ENCODE measurements at places on chromosomes 4 and X.

DNA sequence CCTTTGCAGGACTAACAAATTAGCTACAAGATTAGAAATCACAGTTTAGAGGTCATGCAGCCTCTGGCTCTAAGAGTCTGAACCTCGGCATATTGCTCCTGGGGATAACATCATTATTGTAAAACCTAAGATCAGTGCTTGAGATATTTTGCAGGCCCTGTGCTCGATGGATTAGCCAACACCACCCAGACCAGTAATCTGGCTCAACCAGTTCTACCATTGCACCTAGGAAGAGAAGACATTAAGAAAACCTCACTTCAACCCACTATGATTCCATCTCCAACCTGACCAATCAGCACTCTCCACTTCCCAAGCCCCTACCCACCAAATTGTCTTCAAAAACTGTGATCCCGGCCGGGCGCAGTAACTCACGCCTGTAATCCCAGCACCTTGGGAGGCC is 43.6 kb downstream of the WFS1 start:
- DNase-seq: no peak

GRCh38 chr4:88870428-88870827 is 172.8 kb upstream of the NAP1L5 start:
- no peak for DNase-seq

- DNase-seq: no peak
Measured at GRCh38 chr4:26434030-26434639, 56.1 kb downstream of the CCKAR start.

DNA sequence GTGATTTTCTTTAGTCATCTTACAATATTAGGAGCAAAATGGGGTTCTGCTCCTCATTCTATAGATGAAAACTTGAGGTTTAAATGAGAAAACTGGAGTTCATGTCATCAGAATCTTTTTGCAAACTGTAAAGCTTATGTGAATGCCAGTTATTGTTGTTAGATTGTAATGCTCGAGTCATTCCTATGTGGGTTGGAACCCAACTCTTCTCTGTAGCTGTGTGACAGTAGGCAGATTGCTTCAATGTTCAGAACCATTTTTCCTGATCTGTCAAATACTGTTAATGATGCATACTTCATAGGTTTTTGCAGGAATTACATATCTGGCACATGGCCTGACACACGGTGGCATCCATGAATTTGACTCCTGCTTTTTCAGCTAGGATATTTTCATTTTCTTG is 178.9 kb downstream of the RAPGEF2 start:
- DNase-seq: no peak

GRCh38 chr4:154877110-154877760 is 96.2 kb downstream of the RBM46 start:
- DNase-seq: no peak

- DNase-seq: no peak
Measured at GRCh38 chrX:32448320-32448719, 763.0 kb downstream of the DMD start.

GRCh38 chrX:155889328-155889727 is 8.2 kb downstream of the VAMP7 start:
- no peak for DNase-seq

GRCh38 chrX:13952581-13952980 is 77.1 kb downstream of the GEMIN8 start:
- no peak for DNase-seq

- no peak for DNase-seq
Measured at GRCh38 chrX:119757646-119757978, 776 bp upstream of the SOWAHD start.

DNA sequence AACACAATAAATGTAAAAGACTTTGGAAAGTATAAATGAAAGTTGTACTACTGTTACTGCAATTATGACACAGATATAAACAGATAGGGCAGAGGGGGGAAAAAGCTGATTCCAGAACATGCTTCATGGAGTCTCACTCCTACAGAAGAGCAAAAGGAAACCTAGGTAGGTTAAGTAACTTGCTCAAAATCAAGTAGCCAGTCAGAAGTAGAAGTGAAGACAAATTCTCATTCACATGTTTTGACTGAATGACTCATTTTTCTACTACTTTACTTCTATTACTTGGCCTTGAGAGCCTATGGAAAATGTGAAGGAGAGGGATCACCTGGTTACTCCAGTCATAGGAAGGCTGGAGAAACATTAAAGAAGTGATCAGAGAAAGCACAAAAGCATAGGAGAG is 23.6 kb upstream of the RASGEF1B start:
- DNase-seq: no peak

DNA sequence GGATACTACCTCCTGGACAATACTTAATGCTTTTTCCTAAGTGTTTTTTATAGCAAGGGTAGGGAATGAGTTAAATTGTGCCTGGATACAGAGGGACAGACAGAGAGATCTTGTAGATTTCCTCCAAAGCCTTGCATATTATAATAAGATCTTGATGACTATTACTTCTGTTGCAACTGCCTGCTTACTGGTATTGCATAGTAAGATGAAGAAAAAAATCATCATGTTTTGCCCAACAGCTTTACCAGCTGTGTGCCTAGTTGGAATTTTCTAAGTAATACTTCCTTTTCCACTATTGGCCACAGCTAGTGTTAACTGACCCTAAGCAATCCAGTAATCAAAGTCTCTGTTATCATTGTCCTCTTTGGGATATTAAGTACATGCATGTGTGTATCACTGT is 139.0 kb downstream of the DCK start:
- DNase-seq: no peak

- DNase-seq: no peak
Measured at GRCh38 chr4:61440321-61440720, 240.2 kb downstream of the ADGRL3 start.

GRCh38 chr4:12360391-12360790 is 931.7 kb upstream of the HS3ST1 start:
- no peak for DNase-seq

- no peak for DNase-seq
Measured at GRCh38 chr4:3412257-3413020, 29.3 kb upstream of the HGFAC start.

DNA sequence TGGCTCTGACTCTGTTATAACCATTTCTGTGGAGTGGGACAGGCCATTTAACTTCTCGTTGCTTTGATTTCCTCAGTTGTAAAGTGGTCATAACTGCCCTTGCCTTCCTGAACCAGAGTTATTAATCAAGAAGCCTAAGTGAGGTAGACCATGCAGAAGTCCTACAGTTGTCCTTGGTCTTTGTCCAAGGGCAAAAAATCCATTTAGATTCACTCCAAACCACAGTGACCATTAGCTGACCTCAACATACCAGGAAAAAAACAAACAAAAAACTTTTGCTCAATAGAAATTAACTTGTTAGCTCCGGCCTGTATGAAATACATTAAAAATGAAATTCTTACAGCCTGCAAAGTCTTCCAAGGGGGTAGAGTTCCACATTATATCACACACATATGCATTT is 52.7 kb downstream of the TBC1D9 start:
- DNase-seq: no peak

- DNase-seq: no peak
Measured at GRCh38 chrX:10660171-10660570, 39.8 kb upstream of the MID1 start.

DNA sequence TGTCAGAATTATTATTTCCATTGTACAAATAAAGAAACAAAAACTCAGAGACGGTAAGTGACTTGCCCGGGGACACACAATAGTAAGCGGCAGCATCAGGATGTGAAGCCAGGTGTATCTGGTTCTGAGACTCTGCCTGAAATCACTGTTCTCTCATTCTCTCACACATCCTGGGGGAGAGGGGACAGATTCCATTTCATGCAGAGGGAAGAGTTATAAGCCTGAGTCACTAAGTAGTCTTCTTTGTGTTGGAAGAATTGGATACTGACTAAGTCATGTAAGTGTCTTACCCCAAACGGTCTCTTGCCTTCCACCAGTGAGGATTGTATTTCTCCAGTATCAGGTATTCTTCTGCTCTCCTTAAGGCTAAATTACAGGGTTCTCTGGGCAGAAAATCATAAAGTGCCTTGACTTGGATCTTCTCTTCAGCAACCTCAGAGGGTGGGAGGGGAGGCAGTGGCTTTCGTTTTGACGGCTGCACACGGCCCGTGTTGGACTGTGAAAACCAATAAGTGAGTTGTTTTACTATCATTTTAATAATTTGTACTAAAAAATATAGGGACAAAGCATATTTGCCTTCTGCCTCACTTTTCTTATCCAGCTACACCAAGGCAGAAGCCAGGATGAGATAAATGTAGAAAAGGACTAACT is 21.9 kb downstream of the TXK start:
- DNase-seq: no peak

DNA sequence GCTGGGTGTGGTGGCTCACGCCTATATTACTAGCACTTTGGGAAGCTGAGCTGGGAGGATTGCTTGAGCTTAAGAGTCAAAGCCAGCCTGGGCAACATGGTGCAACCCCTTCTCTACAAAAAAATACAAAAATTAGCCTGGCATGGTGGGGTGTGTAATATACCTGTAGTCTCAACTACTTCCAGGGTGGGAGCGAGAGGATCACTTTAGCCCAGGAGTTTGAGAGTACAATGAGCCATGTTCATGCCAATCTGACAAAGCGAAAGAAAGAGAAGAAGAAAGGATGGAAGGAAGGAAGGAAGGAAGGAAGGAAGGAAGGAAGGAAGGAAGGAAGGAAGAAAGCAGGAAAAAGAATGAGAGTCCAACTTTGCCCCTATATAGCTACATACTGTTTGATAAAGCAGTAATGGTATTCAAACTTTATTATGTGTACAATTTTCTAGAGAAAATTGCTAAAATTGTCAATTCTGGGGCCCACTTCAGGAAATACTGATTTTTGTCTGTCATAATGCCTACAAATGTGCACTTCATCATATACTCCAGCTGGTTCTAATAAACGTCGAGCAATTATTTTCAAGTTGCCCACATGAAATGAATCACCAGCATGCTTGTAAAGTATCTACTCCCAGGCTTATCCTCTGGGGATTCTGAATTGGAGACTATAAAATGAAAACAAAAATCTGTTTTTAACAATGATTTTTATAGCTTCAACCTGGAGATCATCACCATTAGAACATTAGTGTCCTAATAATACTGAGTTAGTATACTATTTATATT is 132.3 kb downstream of the NDST4 start:
- no peak for DNase-seq

DNA sequence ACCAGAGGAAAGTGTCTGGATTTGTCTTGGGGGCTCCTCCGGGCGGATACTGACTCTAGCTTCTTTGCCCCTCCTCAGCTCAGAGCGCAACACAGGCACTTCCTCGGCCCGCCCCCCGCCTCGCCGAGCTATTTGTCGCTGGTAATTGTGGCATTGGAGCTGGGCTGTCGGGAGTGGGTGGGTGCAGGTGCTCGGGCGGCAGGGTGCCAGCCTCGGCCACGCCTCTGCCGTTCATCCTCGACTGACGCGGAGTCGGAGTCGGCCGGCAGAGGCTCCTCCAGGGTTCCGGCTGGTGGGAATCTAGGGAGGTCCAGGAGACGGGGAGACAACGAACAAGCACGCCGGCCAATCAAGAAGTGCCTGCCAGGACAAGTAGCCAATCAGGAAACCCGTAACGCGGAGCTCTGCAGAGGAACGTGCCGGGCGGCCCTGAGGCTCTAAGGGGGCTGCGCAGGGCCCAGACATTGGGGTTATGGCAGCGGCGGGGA is 3.9 kb upstream of the SYN1 start:
- no peak for DNase-seq

DNA sequence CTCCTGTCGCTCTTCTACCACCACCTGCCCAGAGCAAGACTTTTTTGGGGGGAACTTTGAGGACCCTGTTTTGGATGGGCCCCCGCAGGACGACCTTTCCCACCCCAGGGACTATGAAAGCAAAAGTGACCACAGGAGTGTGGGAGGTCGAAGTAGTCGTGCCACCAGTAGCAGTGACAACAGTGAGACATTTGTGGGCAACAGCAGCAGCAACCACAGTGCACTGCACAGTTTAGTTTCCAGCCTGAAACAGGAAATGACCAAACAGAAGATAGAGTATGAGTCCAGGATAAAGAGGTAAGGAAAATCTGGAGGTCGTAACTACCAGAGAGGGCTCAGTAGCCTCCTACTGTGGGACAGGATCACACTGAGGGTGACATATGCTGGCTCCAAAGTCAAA is 364.5 kb downstream of the MAPK10 start:
- DNase-seq: no peak

DNA sequence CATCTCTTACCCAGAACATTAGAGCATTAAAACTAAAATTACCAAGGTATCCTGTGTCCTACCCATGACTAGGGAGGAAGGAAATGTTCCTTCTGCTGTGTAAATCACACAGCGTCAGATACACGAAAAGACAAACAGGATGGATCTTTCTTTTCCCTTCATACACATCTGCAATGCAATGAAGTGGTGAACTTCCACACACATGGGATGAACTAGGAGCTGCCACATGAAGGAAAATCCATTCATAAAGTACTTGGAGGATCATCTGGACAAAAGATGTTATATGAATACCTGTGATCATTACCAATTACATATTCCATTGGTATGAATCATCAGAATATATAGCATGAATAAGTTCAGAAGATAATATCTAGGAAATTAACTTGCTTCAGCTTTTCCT is 46.2 kb downstream of the LDB2 start:
- DNase-seq: no peak

DNA sequence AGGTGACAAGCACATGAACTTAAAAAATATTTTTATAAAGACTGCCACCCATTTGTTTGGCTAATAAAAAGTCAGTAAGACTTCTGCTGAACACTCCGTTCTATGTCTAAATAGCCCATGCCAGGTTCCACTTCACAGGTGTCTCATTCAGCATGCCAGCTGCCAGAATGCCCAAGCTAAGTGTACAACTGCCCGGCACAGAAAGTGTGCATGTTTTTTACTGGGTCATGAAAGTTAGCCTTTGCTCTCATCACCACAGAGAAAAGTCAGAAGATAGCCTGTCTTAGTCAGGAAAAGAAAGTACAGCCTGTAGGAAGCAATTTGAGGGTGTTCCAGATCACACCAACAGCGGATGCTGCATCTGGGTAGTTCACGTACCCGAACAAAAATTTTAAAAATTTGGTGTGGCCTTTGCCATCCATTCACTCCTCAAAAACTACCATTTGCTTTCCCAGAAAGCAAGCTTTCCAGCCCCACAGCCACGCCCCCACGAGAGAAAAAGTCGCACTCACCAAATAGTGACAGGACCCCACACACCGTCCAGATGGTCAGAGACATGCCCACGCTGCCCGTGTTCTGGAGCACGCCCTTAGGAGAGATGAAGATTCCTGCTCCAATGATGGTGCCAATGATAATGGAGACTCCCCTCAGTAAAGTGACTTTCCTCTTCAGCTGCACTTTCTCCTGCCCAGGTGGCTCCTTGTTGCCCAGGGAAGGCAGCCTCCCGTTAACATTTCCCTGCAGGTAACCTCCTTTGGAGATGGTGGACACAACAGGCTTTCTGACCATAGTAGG is 671 bp downstream of the SLC7A11 start:
- no peak for DNase-seq

- no peak for DNase-seq
Measured at GRCh38 chr4:151667048-151667447, 93.8 kb downstream of the GATB start.

DNA sequence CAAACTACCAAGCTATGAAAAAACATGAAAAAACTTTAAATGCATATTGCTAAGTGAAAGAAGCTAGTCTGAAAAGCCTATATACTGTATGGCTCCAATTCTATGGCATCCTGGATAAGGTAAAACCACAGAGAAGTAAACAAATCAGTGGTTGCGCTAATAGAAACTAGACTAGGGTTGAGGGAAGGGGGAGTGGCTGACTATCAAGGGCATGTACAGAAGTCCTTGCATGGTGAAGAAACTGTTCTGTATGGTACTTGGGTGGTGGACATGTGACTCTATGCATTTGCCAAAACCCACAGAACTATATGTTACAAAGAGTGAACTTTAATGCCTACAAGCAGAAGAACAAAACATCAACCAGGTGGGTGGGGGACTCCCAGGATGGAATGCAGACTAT is 96.8 kb downstream of the MTMR1 start:
- no peak for DNase-seq
